ENCODE measurements at places on chromosomes 16 and 17.

DNA sequence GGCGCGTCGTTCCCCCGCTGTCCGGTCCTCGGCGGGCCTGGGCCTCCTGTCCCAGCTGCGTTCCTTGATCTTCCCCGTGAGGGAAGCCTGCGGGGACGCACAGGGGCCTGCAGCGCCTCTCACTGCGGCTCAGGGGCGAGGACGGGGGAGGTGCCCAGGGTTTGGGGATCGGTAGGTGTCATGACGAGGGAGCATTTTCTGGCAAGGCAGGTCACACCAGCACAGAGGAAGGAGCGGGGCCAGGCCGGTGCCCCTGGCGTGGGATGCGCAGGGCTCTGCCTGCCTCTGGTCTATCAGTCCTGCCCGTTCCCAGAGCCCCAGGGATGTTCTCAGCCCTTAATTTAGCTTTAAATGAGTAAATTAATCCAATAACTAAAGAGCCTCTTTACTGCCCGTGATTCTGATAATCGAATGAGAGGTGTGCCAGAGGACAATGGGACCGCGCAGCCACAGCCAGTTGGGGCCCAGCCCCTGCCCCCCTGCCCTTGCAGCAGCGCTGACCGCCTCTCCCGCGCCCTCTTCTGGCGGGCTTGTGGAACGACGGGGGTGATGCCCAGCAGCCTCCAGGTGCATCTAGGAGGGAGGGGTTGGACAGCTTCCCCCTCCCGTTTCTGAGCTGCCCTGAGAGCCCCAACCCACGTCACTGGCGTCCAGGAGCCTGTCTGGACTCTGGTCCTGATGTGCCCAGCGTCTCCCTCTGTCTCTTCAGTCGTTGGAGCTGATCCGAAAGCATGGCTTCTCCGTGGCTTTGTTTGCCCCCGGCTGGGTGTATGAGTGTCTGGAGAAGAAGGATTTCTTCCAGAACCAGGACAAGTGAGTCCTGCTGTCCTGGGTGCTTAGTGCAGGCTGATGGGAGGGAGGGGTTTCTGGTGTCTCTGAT is 7.9 kb downstream of the ENGASE start:
- peak; percentile 99 for DNase-seq

GRCh38 chr16:4272114-4272956 is 488 bp downstream of the TFAP4 start:
- DNase-seq, result peak; percentile 90

GRCh38 chr17:3943240-3943891 is 20.9 kb downstream of the ATP2A3 start:
- no peak for DNase-seq

- no peak for DNase-seq
Observed at GRCh38 chr17:40452216-40452787, 9.1 kb downstream of the IGFBP4 start.

- peak; percentile 96 for DNase-seq
Observed at GRCh38 chr17:75240394-75241142, 20.8 kb downstream of the GGA3 start.

GRCh38 chr17:45230787-45231480 is 9.2 kb downstream of the FMNL1 start:
- DNase-seq, result peak; percentile 69

DNA sequence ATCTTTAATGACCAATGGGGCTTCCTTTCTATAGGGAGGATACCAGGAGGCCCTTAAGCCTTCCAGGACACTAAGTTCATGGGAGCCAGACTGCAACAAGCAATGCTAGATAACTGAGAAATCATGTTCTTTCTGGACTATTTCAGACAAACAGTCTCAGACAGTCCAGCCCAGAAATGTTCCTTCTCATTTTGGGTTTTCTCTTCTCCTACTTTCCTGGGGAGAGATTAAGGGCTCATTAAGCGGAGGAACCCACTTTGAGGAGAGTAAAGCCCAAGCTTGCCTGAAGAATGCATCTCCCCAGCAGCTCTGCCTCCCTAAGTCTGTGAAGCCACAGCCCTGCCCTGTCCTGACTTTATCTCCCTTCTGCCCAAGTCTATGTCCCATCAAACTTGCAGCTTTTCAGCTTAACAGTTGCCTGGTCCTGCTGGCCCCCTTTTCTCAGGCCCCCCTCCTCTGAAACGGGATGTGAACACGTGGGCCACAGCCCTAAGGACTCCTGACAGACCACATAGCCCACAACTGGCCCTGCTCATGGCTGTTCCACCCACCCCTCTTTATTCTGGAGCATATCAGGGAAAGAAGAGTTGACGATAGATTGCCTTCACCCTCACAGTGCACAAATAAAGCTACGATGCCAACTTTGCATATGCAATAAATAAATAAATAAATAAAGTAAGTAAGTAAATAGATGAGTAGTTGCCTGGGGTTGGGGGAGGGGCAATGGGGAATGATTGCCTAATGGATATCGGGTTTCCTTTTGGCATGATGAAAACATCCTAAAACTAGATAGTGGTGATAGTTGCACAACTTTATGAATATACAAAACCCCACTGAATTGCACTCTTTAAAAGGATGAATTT is 111.0 kb downstream of the N4BP1 start:
- DNase-seq, result no peak

GRCh38 chr16:15854906-15855703 is 1.7 kb downstream of the MYH11 start:
- DNase-seq, result no peak

- peak; percentile 60 for DNase-seq
Observed at GRCh38 chr17:76709077-76709950, 1.5 kb downstream of the MXRA7 start.

GRCh38 chr17:7001318-7001961 is 5.6 kb downstream of the ALOX12 start:
- no peak for DNase-seq

DNA sequence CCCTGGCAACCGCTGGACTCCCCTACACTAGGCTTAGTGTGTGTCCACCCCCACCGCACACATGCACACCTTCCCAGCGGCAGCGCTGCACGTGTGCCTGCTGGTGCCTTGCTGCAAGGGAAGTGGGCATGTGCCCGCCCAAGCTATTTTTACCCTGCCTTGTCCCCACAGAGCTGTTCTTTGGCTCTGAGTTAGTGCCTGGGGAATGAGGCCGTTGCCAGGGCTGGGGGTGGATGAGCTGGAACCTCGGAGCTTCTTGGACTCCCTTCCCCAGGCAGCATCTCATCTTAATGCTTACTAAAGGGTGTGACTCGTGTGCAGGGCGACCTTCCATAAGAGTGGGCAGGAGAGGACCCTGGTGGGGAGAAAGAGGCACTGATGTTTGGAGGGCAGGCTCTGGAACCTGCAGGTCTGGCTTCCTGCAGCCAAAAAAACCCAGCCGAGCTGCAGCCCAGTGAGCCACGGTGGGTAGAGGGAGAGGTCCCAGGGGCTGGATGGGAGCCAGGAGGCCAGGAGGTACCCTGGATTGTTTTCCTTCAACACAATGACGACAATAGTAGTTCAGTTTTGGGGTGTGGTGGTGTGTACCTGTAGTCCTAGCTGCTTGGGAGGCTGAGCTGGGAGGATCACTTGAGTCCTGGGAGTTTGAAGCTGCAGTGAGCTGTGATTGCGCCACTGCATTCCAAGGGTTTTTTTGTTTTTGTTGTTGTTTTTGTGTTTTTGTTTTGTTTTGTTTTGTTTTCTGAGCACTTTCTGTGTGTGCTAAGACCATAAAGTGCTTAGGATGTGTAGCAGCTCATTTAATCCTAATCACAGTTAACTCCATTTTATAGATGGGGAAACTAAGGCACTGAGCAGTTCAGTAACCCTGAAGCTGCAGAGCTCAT is 119.1 kb downstream of the RAB11FIP4 start:
- DNase-seq, result no peak

- DNase-seq, result peak; percentile 52
Observed at GRCh38 chr16:1732071-1732470, 26.1 kb downstream of the MAPK8IP3 start.

GRCh38 chr16:51655249-51655648 is 504.2 kb upstream of the SALL1 start:
- DNase-seq, result no peak

DNA sequence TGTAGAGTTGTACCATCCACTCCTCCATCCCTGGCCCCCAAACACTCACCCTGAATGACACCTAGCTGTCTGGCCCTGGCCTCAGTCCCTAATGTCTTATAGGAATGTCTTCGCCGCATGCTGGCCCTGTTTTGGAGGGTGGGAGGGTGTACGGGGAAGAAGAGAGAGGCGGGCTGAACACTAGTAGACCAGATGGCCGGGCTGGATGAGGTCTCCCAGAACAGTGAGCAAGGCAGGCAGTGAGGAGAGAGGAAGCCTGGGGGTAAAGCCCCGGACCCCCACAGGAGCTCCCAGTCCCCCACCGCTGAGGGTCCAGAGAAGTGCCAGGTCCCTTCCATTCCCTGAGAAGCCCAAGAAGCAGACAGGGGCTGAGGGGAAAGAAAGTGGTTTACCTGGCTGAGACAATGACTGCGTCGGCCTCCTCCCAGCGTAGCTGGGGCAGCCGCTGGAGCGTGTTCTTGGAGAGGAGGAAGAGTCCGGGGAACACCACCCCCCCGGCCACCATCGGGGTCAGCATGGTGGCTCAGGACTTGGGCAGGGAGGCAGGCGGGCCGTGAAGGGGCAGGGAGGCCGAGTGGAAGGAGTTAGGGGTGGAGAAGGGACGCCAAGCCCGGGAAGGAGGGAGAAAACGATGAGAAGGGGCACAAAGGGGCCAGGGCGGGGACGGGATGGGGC is 923 bp downstream of the TLCD3B start:
- DNase-seq, result peak; percentile 58

GRCh38 chr17:3956983-3957382 is 7.3 kb downstream of the ATP2A3 start:
- no peak for DNase-seq

DNA sequence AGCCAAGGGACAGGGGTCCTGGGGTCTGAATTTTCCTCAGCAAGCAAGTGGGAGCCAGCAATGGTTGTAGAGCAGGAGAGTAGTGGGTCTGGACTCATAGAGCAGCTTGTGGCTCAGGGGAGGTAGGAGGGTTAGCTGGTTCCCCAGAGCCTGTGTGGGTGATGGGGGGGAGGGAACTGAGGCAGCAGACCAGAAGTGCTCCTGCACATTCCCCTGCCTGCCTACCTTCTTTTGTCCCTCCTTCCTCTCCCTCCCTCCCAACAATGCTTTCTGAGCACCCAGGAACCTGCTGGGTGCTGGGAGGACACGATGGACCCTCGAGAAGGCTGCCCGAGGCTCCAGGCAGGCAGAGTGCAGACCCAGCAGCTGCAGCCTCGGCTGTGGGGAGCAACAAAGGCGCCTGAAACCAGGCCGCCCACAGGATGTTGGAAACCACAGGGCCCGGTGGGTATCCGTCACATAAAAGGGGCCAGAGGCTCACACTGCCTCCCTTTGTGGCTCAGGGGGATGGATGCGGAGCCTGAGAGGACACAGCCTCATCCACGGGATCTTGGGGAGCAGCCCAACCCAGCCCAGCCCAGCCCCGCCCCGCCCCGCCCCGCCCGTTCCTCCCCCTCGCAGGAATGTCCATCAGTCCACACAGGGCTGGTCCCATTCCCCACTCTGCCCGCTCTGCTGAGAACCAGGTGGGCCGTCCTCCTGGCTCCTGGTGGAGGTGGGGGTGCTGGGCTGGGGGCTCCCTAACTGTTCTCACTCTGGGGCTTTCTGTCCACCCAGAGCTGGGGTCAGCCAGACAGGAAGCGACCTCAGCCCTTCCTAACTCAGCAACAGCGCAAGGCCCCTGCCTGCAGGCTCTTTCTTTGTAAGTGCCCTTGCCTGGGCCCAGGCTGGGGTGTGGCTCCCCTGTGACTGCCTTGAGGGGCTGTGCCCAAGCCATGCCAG is 1.7 kb upstream of the NLRC3 start:
- peak; percentile 79 for DNase-seq

- no peak for DNase-seq
Observed at GRCh38 chr16:84897911-84898377, 78.2 kb downstream of the CRISPLD2 start.

DNA sequence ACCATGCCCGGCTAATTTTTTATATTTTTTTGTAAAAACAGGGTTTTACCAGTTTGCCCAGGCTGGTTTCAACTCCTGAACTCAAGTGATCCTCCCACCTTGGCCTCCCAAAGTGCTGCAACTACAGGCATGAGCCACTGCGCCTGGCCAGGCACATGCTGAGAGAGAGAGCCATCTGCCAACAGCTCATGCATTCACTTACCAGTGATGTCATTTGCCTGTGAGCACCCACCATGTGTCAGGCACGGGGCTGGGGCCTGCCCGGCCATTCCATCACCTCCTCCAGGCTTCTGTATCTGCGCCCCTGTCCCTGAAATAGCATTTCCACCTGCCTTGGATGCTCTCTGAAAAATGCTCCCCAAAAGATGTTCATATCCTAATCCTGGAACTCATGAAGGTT is 43.6 kb upstream of the PEMT start:
- DNase-seq, result no peak

DNA sequence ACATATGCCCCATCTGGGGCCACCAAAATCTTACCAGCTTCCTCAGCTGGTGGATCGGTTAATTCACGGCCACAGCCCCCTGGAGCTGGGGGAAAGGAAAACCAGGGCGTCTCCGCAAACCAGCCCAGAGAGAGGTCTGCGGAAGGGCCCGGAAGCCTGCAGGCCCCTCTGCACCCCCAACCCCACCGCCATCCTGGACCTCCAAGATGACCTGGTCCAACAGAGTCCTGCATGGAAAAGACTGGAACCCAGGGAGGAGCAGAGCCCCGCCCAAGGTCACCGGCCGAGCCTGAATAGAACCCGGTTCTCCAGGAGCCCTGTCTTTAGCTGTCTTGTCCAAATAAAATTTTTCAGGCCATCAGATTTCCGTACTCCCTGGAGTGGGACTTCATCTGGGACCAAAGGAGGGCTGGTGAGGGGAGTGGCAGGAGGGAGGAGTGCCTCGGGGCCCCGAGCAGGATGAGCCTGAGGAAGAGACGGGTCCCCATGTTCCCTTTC is 37.4 kb upstream of the NDRG4 start:
- peak; percentile 62 for DNase-seq

- DNase-seq, result no peak
Observed at GRCh38 chr16:56300891-56301850, 109.9 kb downstream of the GNAO1 start.

DNA sequence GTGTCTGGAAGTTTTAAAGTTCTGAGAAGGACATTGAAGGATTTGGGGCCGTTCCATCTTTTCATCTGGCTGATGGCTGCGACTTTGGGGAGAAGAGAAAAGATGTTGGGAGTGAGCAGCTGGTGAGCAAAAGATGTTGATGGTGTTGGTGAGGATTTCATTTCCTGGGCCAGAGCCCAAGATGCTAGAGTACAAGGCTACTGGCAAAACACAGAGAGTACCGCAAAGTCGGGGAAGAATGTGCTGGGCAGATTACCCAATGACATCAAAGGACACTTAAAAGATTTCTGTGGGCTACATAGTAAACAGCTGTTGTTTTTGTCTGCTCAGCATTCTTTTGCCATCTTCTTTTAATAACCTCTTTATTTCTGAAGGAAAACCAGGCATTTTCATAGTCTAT is 49.4 kb upstream of the GAS7 start:
- DNase-seq, result no peak

- no peak for DNase-seq
Observed at GRCh38 chr16:78684030-78684611, 584.7 kb downstream of the WWOX start.

- DNase-seq, result no peak
Observed at GRCh38 chr17:79473876-79474440, 136.9 kb downstream of the RBFOX3 start.

DNA sequence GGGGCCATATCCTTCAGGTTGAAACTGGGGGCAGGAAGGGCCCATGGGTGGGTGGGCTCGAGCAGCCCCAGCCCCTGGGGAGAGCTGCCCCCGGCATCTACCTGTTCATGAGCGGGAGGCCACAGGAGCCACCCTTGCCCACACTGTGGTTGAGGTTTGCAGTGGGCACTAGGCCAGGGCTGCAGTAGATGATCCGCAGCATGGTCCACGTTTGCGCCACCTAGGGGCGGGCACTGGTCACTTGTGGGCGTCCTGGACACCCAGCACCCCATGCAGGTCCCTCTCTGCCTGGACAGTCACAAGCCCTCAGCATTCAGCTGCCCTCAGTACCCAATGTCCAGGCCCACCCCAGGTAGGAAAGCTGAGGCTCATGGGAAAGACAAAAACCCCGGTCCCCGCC is 1.8 kb upstream of the JMJD8 start:
- DNase-seq, result peak; percentile 84
